ENCODE measurements at places on chromosomes 6 and 20. TPM values are rescaled to one million over a fixed set of nuclear protein-coding genes. Genes with fewer than 3 reads are reported as not detected.

The SPATA25 gene
- 0.87 TPM for total RNA-seq

The BTN1A1 gene
- total RNA-seq, result not detected

- DNase-seq, result no peak
Measured at GRCh38 chr6:41723530-41724227, 11.7 kb downstream of the TFEB start.

DNA sequence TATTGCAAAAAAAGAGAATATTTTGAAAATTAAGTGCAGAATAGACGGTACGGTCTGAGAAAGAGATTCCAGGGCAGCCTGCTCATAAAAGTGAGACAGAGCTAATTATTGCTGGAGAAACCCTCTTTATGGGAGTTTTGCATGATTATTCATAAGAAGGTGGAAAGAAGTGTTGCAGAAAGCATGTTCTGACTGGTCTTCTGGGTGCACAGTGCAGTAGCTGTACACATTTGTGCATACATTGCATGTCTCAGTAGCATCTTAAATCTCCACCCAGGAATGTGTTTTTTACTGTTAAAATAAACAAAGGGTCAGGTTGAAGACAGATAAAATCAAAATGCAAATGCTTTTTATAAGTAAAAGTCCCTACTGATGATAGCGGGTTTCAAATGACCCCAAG, 1813.6 kb upstream of the DEFB115 start:
- DNase-seq, result no peak

GRCh38 chr20:11769825-11770224, 147.9 kb upstream of the BTBD3 start:
- DNase-seq, result no peak

DNA sequence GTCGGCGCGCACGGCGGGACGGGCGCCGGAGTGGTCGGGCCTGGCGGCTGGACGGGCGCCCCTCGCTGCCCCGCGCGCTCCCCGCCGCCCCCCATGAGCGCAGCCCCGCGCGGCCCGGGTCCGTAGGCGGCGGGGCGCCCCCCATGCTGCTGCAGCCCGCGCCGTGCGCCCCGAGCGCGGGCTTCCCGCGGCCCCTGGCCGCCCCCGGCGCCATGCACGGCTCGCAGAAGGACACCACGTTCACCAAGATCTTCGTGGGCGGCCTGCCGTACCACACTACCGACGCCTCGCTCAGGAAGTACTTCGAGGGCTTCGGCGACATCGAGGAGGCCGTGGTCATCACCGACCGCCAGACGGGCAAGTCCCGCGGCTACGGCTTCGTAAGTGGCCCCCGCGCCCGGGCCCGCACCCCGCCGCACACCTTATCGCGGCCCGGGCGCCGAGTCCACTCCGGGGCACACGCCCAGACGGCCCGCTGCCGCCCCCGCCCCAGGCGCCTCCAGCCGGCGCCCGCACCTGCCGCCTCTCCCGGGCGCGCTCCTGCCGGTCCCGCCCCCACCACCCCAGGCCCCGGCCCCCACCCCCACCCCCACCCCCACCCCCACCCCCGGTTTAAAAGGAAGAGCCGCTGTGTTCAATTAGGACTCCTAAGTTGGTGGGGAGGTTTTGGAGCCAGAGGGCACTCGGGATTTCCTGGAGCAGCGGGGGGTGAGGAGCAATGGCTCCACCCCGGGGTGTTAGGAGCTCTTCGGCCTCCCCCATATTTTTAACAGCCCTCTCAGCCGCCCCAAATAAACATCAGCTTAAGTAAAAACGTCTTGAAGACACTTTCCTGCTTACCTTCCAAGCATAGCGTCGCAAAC, 474 bp downstream of the RBM38 start:
- no peak for DNase-seq

- peak; percentile 19 for DNase-seq
Measured at GRCh38 chr6:128570680-128571063, 50.3 kb upstream of the PTPRK start.

The DACT2 gene
- 1.2 TPM for total RNA-seq

- no peak for DNase-seq
Measured at GRCh38 chr6:8137529-8137939, 35.2 kb upstream of the EEF1E1 start.

Measured in epithelial cell of proximal tubule (primary cell).